ENCODE measurements at places on chromosomes 13 and 19.

GRCh38 chr13:99908140-99908803, 63.3 kb downstream of the ZIC5 start:
- DNase-seq: no peak

DNA sequence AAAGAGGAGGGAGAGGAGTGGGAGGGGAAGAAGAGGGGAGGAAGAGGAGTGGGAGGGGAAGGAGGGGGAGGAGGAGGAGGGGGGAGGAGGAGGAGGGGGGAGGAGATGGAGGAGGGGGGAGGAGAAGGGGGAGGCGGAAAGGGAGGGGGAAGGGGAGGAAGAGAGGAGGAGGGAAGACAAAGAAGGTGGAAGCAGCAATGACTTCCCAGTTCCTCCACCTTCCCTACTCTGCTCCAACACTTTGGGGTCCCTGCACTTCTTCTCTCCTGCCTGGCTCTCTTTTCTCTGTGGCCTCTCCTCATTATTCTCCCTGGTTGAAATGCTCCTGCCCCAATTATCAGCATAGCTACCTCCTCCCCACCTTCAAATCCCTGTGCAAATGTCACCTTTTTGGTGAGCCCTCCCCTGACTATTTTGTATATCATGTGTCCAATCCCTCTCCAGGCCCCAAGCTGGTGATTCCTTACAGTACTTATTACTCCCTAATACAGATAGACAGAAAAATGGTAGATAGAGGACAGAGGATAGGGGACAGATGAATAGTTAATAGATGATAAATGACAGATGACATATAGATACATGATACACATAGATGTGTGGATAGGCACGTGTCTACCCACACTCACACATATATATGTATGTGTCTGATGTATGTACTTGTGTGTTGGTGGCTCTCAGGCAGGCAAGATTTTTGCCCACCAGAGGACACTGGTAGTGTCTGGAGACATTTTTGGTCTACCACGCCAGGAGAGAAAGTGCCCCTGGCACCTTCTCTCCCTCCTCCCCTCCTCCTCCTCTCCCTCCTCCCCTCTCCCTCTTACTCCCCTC, 25.2 kb downstream of the NLRP9 start:
- DNase-seq: no peak

DNA sequence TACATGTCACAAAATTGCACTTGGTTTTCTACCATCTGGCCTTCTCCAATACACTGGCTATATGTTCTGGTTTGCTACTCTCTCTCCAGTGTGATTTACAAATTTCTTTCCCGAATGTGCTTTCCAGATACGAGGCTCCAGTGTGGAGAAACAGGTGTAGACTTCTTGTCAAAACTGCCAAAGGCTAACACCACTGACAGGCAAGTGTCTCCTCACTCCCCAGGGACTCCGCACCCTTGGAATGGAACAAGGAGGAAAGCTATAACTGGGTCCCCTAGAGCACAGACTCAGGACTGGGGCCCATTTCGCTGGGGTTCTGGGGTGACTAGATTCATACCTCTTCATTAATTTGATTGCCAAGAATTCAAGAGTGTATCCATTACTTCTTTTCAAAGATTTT, 161.8 kb downstream of the FOXO1 start:
- no peak for DNase-seq

- DNase-seq: no peak
Observed at GRCh38 chr13:59835569-59835968, 328.2 kb downstream of the DIAPH3 start.

DNA sequence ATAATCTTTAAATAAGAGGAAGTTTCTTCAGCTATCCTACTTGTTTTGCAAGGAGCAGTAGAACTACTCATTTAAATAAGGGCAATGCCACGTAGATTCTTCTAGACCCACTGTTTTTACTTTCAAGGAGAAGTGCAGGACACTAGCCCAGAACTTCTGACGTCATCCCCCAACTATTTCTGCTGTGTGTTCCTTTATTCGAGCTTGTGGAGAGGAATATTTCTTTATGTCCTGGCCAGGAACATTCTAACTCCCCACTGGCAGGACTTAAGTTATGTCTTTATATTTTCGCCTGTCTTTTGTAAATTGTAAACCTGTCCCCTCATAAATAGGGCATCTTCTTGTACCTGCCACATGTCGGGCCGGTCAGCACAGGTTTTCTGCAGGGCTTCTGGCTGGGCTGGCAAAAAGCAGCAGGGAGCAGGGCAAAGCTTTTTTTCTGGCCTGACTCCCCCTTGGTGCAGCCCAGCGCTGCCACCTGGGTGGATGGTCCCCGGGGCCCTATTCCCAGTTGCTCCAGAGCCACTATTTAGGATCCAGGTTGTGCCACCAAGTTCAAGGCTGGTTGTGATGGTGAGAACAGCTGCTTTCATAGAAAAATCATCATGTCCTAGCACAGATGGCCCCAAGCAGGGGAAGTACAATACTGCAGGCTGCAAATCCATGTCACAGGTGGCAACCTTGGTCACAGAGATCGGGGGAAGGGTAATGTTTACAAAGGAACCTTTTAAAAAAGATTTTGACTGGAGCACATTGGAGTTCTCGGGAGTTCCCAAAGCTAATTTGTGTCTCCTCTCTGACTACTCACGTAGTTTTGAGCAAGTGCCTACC, 1.8 kb downstream of the MBNL2 start:
- DNase-seq: peak; percentile 39
